ENCODE measurements at places on chromosomes 16 and 17.

- no peak for DNase-seq
Measured at GRCh38 chr17:27793906-27794569, 6.3 kb downstream of the NOS2 start.

GRCh38 chr17:77602883-77603640 lies 355.4 kb upstream of the TNRC6C start:
- no peak for DNase-seq

- peak; percentile 66 for DNase-seq
Measured at GRCh38 chr16:3266873-3267537, 10.6 kb upstream of the MEFV start.

- no peak for DNase-seq
Measured at GRCh38 chr16:6122401-6122800, 1024.8 kb upstream of the EEF2KMT start.

GRCh38 chr16:11329071-11329491 lies 16.2 kb upstream of the RMI2 start:
- DNase-seq: no peak

GRCh38 chr17:81065500-81065899 lies 30.5 kb downstream of the BAIAP2 start:
- no peak for DNase-seq

DNA sequence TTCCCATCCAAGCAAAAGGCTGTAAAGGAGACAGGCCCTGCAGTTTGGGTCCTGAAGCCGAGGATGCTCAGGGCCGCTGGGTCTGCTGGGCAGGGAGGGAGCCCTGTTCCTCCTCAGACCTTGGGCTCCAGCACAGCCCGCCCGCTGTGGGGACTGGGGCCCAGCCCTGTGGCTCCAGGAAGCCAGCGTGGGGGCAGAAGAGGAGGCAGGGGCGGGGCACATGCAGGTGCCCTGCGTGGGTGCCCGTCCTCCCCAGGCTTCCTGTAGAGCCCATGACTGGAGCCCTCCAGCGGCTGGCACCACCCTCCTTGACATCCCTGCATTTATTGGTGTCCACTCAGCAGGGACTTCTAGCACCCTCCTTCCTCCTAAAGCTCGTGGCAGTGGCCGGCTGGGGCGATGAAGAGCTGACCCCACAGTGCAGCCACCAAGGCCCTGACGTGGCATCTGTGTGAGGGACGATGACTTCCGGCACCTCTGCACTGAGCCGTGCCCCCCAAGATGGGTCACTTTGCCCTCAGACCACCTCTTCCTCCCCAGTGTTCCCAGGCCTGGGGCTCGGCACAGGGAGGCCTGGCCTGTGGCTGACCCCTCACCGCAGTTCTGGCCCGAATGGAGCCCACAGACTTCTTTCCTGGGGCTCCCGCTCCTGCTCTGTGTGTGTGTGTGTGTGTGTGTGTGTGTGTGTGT lies 9.9 kb downstream of the PRSS27 start:
- no peak for DNase-seq

GRCh38 chr16:1159325-1159972 lies 6.5 kb downstream of the CACNA1H start:
- no peak for DNase-seq

DNA sequence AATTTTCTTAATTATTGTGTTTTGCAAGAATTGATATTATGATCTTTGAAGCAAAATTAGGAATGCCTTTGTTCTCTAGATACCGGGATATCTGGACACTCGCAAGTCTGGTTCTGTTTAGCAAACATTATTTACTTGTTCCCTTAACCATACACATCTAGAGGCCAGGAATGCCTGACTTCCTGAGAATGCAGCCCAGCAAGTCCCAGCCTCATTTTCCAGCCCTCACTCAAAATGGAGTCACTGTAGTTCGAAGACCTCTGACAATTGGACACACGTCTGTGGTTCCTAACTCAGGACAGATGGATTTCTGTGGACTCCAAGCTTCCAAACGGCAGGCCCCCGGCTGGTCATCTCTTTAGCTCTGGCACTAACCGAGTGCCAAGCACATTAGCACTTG lies 355.4 kb upstream of the RBFOX1 start:
- no peak for DNase-seq

- no peak for DNase-seq
Measured at GRCh38 chr17:62760945-62761267, 47.2 kb downstream of the MARCHF10 start.

DNA sequence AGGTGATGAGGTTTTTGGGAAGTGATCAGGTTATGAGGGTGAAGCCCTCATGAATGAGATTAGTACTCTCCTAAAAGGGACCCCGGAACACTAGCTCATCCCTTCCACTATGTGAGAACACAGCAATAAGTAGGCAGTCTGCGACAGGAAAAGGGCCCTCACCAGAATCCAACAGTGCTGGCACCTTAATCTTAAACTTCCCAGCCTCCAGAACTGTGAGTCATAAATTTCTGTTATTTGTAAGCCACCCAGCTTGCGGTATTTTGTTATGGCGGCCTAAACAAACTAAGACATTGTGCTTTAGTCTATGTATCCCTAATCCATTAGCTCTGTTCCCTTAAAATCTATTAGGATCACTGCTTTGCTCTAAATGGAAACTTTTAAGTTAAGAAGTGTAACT lies 8.5 kb downstream of the SLFN12 start:
- no peak for DNase-seq

- DNase-seq: no peak
Measured at GRCh38 chr16:14364386-14365199, 265.5 kb downstream of the PARN start.

DNA sequence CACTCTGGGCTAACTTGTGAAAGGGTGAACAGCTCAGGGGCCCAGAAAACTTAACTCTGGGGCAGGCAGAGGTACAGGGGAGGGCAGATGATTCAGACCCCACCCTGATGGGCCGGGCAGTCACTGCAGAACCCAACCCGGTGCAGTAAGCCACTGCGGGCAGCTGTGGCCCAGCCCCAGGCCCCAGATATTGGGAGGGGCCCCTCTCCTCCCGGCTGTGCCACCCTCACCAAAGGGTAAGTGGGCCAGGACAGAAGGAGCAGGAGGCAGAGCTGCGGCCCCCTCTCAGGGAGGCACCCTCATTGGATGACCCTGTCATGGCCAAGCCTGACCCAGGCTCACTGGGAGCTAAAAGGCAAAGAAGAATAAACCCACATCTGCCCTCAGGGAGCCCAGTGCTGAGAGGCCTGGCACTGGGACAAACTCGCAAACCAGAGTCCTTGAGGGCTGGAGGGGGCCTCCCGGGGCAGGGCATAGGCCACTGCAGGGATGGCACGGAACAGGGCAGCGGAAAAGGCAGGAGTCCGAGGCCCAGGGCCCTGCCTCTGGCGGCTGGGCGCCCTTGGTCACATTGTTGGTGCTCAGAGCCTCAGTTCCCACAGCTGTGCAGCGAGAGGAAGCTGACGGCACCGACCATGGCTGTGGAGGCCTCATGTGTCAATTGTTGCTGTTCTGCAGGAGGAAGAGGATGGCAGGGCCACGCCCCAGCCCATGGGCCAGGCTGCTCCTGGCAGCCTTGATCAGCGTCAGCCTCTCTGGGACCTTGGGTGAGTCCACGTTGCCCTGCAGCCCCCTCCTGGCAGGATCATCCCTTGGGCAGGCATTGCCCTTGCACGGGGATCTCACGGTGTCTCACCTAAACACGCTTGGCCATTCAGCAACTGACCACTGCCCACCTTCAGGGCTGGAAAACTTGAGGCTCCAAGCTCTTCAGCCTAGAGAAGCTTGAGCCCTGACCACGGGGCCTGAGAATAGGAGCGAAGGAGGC lies 3.1 kb downstream of the ITGB4 start:
- DNase-seq: no peak

DNA sequence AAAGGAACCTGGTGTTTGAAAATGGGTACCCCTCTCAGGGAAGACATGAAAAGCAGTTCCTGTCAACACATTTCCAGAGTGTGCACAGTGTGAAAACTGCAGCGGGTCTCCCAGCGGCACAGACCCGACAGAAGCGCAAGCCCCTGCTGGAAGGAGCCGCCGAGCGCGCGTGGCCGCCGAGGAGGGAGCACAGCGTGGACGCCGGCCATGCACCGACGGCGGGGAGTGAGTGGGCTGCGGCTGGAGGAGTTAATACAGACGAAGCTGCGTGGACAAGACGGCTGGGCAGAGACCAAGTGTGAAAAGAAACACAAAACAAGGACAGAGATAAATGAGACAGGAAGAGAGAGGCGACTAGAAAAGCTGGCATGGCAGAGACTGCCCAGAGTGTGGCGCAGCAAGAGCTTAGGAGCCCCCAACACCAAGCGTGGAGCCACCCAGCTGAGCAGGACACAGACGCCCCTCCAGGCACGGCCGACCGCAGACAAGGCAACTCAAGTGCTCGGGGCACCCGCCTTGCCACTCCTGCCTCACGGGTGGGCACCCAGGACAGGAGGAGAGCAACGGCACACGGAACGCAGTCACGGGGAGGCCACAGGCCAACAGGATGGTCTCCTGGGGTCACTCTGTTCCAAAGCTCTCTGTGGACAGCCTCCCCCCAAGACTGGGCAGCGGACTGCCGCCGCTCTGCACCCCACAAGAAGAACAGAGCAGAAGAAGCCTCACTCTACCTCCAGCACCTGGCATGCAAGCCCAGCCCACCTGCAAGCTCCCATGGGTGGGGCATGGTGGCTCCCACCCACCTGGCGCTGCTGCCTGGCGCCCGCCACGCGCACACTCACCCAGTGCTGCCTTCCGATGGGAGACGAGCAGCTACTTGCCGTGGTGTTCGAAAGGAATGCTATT lies 16.5 kb downstream of the SLC16A3 start:
- no peak for DNase-seq

GRCh38 chr16:66600477-66600876 lies 4.0 kb upstream of the CMTM3 start:
- DNase-seq: no peak

- DNase-seq: no peak
Measured at GRCh38 chr17:79944821-79945391, 90.8 kb downstream of the TBC1D16 start.

- DNase-seq: no peak
Measured at GRCh38 chr16:27323781-27324561, 10.2 kb downstream of the IL4R start.

- DNase-seq: no peak
Measured at GRCh38 chr16:87451563-87452210, 41.1 kb downstream of the ZCCHC14 start.

DNA sequence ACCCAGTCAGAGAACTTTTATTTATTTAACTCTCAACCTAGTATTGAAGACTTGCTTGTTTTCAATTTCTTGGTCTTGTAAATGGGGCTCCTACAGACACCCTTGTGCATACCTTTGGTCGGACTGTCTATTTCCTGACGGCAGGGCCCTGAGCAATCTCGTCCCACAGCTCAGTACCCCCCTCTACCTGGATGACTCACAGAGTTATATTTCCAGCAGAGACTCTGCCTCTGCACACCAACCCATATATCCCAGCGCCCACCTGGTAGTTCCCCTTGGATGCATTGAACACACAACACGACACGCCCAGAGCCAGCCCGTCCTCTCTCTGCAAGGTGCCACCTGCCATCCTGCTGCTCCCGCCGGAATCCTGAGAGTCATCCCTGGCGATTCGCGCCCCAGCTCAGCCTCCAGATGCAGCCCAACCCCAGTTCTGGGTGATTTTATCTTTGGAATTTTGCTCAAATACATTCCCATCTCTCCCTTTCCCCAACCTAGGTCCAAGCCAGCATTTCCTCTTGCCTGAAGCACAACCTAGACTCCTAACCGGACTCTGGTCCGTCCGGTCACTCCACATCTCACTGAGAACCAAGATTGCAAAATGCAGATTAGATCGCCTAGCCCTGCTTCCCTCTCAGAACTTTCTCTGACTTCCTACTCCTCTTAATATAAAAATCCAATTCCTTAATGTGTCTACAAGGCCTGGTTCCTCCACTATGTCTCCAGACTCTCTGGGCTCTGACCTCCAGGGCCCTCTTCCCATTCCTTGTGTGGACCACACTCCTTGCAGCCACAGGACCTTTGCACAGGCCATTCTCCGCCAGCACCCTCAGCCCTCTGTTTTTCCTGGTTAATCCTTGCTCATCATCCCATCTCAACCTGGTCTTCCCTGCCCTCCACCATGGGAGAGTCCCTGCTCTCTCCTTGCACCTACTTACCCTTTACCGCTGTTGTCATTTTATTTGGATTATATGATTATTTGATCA lies 129.2 kb downstream of the SEC14L1 start:
- no peak for DNase-seq

GRCh38 chr17:39606434-39607056 lies 1.2 kb downstream of the NEUROD2 start:
- no peak for DNase-seq

DNA sequence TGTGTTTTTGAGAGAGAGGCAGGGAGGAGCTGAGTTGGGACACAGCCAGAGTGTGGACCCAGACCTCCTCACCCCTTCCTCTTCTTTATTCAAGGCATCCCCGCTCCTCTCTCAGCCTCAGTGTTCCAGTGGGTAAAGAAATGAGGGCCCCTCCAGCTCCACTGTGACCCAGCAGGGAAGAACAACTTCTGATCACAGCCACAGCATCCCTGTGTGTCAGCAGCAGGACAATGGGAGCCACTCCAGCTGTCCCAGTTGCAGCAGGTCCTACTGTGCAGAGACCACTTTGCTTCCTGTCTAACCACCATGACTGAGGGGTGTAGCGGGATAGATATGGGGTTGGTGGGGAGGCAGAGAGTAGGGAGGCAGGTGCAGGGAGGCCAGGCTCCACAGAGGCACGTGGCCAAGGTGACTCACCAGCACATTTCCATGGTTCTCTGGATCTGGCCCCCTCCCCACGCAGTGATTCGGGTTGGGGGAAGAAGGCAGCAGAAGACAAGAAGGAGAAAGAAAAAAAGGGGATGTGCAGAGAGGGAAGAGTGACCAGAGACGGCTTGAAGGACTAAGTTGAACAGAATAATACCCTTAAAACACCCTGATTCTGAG lies 24.5 kb downstream of the PIK3R5 start:
- DNase-seq: no peak

GRCh38 chr17:50262001-50262794 lies 12.1 kb upstream of the TMEM92 start:
- DNase-seq: peak; percentile 14

GRCh38 chr17:47192554-47192953 lies 3.5 kb upstream of the CDC27 start:
- DNase-seq: peak; percentile 21

- DNase-seq: peak; percentile 86
Measured at GRCh38 chr16:67917852-67918236, 13.8 kb downstream of the CTRL start.

GRCh38 chr16:53768167-53768566 lies 64.2 kb downstream of the FTO start:
- DNase-seq: no peak

- no peak for DNase-seq
Measured at GRCh38 chr16:54340531-54340930, 53.9 kb upstream of the IRX3 start.

GRCh38 chr16:64762211-64762610 lies 359.7 kb downstream of the CDH11 start:
- no peak for DNase-seq

DNA sequence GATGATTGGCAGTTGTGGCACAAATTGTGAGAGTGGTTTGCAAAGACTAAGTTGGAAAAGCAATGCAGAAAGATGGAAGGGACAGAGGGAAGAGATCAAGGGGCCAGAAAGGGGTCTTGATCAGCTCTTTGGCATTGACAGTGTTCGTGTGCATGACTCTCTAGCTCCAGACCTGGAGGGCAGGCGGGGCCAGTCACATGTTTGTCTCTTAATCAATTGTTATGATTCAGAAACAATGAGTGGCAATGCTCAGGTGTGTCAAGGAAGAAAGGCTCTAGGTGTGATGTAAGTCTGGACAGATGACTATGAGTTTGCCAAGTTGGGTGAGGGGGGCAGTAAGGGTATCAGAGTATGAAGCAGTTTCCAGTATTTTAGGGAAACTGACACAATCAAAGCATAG lies 32.1 kb downstream of the WSB1 start:
- DNase-seq: no peak
